ENCODE measurements at places on chromosomes 2 and 18.

- no peak for DNase-seq
Measured at GRCh38 chr18:12003894-12004293, 22.6 kb downstream of the IMPA2 start.

DNA sequence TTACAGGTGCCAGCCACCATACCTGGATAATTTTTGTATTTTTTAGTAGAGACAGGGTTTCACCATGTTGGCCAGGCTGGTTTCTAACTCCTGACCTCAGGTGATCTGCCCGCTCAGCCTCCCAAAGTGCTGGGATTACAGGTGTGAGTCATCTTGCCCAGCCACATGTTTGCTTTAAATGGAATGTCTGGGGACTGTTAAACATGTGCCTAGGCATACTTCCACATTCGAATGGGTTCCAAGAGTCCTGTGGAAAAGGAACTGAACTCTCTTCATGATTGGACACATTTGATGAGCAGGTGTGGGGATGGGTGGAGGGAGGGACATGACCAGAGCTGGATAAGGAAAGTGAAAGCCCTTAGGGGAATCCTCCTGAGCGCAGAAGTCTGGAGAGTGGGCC, 58.4 kb upstream of the GREB1L start:
- no peak for DNase-seq

GRCh38 chr2:20181761-20182160, 43.2 kb downstream of the SDC1 start:
- DNase-seq: no peak

DNA sequence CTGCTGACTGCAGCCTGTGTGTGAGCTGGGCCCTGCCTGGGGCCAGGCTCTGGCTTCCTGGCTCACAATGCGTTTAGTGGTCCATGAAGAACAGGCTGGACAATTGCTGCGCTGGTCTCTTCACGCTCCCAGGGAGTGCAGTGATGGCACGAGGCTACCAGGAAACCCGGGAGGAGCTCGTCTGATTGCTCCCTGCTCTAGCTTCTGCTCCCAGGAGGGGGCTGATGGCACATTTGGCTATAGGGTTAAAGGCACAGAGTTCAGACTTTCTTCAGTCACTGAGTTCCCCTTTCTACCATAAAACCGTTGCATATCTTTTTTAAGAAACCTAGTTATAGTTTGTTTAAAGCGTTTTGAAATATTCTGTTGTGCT, 60.1 kb downstream of the KCNF1 start:
- DNase-seq: no peak

- no peak for DNase-seq
Measured at GRCh38 chr2:235533198-235533597, 39.4 kb downstream of the AGAP1 start.

GRCh38 chr2:226234187-226234586, 565.4 kb downstream of the IRS1 start:
- DNase-seq: no peak

- DNase-seq: no peak
Measured at GRCh38 chr2:122960759-122961641, 1064.1 kb upstream of the CNTNAP5 start.

DNA sequence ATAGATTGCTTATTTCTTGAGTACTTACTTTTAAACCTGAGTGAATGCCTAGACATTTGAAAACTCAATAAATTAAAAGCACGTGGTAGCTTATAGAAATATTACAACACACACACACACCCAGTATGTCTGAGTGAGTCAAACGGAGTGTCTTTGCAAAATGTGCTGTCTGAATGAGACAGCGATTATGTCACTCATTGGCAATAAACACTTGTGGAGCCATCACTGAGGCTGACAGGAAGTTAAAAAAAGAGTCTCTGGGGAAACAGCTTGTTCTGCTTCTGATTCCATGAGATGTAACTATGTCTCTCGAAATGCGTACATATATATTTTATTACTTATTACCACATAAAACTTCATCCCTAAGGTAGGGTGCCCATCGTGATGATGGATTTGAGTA, 22.3 kb upstream of the VPS4B start:
- DNase-seq: no peak

DNA sequence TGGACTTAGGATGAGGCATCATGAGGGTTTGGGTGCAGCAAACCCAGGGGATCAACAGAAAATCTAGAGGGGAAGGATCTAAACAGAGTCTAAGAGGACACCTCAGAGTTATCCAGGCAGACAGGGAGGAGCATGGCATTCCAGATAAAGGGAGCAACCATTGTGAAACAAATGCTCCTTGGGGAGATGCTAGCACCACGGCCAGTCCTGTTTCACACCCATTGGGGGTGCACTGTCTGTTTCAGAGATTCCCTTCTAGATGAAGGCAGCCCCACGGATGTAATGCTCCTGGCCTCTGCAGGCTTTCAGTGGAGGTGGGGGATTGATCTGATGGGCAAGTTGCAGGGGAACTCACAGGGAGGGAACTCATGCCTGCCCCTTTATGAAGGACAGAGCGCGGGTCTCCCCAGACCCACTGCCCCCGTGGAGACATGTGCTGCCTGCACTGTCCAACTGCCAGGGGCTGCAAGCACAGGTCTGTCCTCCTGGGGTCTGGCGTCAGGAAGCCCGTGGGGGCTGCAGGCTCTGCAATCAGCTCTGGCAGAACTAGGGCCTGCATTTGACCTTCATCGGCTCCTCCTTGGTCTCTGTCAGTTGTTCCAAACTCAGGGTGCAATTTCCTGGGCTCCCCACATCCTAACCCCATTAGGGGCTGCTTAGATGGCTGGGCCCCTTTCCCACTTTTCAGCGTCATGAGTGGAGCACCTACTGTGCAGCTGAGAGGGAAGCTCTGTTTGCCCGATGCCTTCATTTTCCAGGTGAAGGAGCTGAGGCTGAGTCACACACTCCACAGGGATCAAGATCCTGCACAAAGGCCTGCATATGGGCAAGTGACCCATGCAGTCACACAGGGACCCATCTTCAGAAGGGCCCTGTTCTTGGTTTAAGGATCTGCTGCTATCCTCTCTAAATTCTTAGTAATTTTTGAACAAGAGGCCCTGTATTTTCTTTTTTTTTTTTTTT, 163.4 kb downstream of the ARL4C start:
- DNase-seq: no peak

- DNase-seq: no peak
Measured at GRCh38 chr2:88483200-88483599, 30.7 kb upstream of the FOXI3 start.

- DNase-seq: no peak
Measured at GRCh38 chr2:158841850-158842249, 46.7 kb downstream of the DAPL1 start.

DNA sequence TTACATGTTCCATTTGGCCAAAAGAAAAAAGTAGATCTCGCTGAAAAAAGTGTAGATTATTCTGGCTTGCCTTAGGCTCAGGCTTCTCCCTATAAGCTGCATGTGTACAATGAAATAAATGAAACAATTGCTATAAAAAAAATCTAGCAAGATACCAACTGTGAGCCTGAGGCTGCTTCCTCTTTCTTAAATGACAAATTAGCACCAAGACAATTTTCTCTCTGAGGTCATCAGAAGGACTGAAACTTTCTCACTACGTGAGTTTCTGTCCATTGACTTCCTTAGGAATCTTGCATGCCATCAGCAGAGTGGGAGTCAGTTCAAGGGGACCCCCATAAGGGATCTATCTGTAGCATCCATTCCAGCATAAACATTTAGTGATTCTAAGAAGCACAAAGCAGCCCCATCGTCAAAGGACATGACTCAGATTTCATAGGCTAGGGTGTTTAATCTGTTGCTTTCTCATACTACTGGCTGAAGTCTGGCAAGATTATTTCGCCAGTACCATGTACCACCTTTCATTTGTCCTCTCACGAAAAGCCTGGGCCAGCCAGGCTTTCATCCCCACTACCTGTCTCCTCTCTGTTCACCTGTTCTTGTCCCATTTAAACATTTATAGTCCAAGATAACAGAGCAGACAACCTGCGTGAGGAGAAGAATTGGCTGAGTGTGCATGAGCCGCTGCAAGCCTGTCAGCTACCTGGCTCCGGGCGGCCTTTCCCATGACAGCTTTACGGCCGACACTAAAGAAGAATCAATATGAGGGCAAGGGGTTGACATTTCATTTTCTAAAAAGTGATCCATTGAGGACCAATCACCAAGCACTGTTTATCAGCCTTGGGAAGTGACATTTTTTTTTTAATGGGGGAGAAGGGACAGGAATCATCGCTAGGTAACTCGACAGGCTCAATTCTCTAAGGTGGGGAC, 120.0 kb downstream of the EPHA4 start:
- no peak for DNase-seq

DNA sequence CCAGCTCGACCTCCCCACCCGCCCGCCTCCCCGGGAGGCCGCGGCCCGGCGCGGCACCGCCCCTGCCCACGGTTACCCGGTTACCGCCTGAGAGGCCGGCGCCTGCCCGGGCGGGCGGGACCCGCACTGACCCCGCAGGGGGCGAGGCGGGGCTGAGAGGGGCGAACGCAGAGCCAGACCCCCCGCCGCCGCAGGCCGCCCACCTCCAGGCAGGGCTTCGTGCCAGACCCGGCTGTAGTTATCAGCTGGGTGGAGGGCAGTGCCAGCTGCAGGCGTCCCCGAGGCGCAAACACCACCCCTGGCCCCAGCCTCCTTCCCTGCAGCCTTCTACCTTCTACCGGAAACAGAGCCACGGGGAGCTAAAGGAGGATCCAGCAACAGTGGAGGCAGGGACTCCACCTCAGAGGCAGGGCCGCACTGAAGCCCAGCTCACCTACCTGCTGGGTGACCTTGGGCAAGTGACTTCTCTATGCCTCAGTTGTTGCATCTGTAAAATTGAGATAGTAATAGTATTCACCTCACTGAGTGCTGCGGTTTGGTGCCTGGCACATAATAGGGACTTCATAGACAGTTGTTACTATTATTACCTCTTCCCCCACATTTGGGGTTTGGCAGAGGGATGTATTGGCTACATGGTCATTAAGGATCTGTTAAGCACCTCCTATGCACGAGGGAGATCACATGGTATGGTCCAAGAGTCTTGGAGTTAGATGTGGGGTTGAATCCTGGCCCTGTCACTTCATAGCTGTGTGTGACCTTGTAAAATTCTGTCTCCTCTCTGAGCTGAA, 231.6 kb upstream of the SMAD2 start:
- no peak for DNase-seq

DNA sequence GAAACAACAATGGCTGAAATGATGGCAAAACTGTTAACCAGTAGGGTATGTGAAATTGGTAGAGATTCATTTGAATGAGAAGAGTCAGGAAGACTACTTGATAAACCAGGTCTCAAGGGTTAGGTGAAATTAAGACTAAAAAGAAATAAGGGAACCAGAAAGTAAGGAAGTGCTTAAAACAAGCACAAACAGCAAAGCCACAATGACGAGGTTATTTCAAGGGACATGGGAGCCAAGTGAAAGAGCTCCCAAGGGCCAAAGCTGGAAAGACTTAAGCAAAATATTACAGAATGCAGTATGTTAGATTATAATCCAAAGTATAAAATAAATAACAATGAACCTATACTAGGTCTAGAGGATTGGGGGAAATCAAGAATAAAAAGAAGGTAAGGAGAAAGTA, 19.3 kb upstream of the CD302 start:
- no peak for DNase-seq

DNA sequence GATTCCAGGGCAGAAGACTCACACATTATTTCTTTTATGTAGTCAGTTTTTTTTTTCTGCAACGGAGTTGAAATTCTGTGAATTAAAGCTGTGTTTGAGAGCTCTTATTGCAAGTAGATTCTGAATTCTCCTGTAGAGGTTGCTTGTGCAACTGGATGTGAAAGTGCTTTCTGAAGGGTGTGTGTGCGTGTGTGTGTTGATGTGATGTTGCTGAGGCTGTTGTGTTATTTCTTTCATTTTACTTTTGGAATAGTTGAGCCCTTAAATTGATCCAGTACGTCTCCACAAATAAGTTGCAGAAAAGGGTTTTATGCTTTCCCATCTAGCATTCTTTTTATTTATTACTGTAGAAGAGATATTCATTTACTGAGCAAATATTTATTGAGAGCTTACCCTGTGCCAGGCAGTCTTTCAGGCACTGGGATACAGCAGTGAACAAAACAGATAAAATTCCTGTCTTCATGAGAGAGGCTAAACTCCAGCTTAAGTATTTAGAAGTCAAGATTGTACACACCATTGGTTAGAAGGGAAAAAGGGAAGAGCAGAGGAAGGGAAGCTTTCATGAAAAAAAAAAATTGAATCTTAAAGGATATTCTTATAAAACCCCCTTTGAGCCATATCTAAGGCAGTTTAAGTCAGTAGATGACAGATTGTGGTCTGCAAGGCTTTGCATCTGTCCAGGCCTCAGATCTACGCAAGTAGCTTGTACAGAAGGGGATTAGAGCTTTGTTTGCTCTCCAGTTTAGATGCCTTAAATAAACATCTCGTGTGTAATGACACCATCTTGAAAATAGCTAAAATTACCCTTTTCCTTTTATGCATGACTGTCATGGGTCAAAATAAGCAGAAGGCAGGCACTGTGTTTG, 58.2 kb downstream of the MYO1B start:
- DNase-seq: no peak

DNA sequence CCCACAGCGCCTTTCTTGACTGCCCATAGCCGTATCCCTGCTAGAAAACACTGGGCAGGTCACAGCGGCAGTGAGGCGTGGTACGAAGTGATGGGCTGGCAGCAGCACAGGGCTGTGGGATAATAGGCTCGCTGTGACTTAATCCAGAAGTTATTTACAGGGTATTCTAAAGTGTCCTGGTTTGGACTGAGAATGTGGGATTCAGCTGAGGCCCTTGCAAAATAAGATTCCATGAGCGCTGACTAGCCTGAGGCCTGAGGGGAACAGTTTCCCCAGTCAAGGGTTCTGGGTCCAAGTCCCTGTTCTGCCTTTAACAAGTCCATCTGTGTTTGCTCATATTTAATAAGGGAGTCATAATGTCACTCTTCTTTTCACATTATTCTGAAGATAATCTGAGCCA, 34.6 kb downstream of the SETBP1 start:
- no peak for DNase-seq

DNA sequence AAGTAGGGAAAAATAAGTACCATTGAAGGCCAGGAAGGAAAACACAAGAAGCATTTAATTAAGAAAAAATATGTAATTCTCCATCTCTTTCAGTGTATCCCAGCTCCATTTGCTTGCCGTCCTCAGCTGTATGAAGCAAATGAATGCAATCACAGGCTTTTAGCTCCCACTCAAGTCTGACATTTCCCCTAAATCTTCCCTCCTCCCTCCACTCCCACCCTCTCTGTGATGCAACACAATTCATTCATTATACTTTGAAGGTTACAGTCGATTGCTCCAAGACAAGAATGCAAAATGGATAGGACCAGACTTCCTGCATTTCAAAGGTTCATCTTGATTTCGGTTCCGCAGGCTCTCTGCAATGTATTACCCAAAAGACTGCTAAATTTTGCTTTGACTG, 172.7 kb upstream of the SERPINE2 start:
- no peak for DNase-seq

DNA sequence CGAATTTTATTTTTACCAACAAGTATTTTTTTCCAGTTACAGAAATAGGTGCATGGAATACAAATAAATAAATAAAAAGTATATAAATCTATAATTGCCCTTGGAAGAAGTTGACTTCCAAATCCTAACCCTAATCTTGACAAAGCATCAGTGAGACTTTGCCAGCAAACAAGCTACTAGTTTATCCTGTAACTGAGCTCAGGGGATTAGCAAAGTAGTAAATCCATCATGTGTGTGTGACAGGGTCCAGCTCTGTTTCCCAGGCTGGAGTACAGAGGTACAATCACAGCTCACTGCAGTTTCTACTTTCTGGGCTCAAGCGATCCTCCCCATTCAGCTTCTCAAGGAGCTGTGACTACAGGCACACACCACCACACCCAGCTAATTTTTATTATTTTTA, 948.0 kb upstream of the CNTNAP5 start:
- DNase-seq: no peak

- no peak for DNase-seq
Measured at GRCh38 chr2:126686841-126687485, 31.0 kb downstream of the GYPC start.

- peak; percentile 14 for DNase-seq
Measured at GRCh38 chr2:223041527-223042109, 10.4 kb upstream of the KCNE4 start.
